ENCODE measurements at places on chromosomes 5 and 9.

GRCh38 chr5:133240425-133241091, 188.7 kb downstream of the HSPA4 start:
- DNase-seq = no peak

DNA sequence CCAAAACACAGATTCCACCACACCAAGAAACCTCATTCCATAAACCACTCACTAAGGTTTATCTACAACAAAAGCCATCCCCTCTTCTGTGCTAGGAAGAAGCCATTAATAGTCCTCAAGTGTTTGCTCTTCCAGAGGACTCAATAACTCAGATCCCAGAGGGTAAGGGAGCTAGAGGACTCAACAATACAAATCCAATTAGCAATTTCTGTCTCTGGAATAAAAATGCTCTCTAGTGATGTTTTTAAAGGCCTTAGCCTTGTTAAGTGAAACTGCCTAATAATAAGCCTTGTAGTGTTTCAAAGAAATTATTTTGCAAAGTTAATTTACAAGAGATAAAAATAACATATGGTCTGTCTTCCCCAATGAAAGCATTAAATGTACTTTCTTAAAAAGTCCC, 942.4 kb downstream of the CDH12 start:
- DNase-seq = no peak

- no peak for DNase-seq
Measured at GRCh38 chr9:93467062-93467416, 13.7 kb upstream of the FAM120AOS start.

DNA sequence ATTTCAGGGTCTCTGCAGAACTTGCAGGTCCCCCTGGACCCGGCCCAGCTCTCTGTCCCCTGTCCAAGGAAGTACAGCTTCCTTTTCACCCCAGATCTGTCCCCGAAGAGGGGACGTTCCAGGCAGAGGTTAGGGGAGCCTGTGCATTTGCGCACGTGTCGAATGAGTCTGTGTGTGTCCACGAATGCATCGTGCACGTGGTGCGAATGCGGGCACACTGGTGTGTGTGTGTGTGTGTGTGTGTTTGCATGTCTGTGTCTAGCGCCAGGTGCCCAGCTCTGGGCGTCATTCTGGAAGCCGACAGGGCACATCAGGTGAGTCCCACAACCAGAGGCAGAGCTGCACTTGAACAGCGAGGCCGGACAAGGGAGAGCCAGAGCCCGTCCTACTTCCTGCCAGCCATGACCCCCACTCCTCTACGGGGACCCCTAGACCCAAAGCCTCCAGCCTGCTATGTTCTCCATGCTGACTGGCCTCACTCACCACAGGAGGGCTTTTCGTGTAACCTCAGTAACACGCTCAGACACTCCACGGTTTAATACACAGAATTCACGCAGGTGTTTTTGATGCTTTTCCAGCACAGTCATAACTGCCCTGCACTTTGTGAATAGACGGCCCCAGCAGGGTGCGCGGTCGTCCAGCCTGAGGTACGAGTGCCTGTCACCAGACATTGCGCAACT, 41.3 kb upstream of the CACNA1B start:
- no peak for DNase-seq

- DNase-seq = no peak
Measured at GRCh38 chr9:113948891-113949570, 72.9 kb downstream of the ZNF618 start.

DNA sequence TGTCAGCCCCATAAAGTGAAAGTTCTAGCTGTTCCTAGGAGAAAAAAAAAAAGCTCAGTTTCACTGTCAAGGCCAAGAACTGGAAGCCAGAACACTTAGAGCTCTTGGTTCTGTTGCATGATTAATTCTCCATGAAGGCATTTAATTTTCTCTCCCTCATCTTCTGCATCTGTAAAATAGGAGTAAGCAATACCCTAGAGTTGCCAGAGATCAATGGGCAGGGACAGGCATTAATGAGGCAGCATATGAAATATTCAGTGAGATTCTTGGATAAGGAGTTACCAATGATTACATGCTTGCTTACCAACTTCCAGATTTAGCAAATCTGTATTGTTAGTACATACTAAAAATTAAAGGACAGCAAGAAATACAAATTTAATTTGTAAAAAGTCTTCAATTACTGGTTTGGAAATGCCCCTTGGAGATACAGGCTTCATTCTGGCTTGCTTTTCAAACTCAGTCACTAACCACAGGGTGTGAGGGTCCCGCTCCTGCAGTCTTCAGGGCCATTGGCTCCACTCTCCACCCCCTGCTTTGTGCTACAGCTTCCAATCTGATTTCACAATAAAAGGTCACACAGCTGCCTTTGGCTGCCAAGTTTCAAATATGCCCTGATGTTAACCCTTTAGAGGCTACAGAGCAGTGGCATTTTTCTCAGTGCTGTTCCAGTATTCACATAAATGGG, 624.6 kb downstream of the BNC2 start:
- no peak for DNase-seq
